NK-92 treated with Interleukin-12 subunit alpha and Interleukin-12 subunit beta, amount 100 ng/mL, for 24 hours (cell line): ENCODE measurements at places on chromosomes 16 and 17.

DNA sequence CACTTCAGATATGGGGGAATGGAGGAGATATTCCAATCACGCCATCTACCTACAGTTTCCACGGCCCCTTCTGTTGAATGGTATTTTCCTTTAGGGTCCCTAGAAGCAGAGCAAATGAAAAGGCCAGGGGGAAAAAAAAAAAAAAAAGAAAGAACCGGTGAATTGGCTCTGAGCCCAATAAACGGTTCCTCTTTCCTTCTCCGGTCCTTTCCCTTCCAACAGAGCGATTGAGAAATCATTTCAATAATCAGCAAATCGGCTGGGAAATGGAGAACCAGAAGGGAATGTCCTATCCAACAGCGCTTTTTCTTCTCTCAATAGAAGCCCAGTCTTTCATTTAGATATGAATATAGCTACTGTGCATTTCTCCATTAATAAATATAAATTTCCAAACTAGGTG is 26.8 kb upstream of the HOXB13 start:
- DNase-seq = no peak

DNA sequence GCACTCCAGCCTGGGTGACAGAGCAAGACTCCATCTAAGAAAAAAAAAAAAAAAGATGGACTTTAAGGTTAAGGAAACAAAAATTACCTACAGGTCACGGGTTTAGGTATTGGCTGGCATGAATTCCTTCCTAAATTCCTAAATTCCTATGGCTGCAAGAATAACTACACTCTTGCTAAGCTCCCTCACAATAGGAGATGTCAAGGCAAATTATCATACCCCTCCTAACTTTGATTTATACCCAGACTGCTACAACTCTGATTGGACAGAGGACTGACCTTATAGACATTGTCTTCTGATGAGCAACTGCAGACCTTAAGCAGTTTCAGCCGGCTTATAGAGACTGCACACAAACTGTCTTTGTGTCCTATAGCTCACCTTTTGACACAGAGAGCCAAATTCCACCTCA is 25.1 kb upstream of the TMC7 start:
- DNase-seq = no peak

DNA sequence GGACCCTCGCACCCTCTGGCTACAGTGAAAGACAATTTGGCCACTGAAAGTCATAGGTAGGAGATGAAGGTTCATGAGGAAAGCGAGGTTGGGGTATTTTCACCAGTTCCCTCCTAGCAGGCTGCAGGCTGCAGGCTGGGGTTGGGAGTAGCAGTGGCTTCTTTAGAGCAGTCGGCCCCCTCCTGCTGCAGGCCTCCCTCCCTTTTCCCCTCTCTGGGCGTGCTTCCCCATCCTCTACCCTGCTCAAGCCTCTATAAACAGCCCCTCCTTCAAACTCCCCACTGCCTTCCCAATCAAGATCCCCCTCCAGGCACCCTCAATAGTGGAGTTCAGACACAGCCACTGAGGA is 41.8 kb downstream of the GAS7 start:
- no peak for DNase-seq

GRCh38 chr16:24035127-24035842 is 199.5 kb downstream of the PRKCB start:
- DNase-seq = no peak

DNA sequence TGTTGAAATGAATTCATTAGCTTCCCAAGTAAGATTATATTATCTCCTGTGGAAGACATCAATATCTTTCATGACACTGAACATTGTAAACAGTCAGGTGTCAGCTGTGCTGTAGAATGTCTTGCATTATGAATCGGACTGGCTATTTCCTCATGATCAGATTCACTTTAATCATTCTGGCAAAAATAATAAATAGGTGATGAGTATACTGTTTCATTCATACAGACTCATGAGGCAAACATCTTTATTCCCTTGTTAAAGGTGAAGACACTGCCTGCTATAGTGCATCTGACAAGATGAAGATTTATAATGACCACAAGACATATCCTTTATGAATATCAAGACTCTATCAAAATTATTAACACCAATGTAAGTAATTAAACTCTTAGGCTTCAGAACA is 51.3 kb upstream of the ARL6IP1 start:
- DNase-seq = no peak
